Karpas-422 (cell line): ENCODE measurements at places on chromosomes 2 and 18.

DNA sequence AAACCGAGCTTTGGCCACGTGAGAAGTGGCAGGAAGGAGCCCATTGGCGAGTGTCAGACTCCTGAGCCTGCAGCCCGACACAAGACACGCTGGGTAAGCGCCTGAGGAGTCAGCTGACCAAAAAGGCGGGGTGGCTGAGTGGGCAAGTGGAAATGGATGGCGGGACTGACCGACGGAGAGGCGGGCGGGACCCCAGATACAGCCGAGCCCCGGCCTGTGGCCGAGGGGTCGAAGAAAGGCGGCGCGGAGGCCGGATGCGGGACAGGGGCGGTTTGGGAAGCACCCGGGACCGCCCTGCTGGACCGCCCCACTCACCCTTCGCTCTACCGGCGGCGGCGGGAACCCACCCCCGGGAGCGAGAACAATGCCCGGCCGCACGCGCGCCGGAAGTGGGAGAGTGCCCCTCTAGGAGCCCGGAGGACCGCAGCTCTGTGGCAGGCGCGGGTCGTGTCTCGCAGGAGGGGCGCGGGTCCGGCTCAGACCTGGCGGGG is 22.8 kb downstream of the ZSCAN30 start:
- no peak for DNase-seq

DNA sequence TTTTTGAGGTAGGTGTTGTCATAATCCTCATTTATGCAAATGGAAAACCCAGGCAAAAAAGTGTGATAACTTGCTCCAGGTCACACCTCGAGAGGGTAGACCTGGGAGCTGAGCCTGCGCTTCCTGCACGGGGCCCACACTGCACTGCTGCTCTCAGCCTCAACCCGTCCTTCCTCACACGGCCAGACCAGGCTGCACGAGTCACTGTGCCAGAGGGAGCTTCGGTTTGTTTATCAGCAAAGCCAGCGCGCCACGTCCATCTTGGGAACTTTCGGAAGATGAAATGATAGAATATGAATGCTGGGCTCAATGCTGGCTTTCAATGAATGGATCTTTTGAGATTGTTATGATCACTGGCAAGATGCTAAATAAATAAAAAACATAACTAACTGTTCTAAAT is 14.4 kb downstream of the COPS9 start:
- no peak for DNase-seq

- no peak for DNase-seq
Measured at GRCh38 chr18:77167251-77167650, 34.7 kb upstream of the MBP start.

DNA sequence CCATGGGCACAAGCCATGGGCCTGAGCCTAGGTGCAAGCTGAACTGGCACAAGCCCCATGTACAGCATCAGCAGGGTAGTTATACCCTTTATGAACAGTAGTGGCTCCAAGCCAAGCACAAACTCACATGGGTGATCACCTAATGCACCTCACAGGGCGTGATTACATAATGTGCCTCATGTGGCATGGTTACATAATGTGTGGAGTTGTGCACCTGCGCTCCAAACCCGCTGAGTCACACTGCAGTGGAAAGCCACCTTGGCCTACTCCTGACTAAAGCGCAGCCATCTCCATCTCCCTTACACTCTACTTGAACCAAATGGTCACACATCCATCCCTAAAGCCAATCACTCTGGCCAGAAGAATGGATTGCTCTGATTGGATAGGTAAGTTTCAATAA is 279.7 kb downstream of the MBD2 start:
- DNase-seq: peak; percentile 52

DNA sequence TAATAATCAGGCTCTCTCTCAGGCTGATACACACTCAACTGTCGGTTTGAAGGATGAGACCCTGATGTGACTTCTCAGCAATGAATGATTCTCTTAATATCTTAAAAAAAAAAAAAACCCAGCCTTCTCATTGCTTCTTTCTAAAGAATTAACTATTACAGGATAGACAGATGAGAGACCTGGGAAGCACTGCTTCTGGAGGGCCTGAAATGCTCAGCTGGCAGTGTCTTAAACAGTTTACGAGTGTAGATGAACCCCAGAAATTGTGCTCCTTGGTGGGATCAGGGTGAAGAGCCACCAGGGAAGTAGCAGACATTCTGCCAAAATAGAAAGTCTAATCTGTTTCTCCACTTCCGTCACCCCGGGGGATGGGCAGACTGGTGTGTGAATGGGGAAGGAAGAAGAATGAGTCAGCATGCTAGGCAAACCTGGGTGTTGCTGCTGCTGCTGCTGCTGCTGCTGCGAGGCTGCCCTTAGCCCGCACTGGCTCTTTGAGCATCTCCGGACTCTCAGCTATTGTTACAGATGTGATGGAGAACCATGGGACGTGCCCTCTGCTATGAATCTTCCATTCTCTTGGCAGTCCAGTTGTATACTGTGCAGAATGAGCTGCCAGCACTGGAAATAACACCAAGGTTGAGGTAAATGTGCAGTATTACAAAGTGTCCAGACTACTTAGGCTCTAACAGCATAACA is 158.4 kb downstream of the SETBP1 start:
- peak; percentile 91 for DNase-seq

DNA sequence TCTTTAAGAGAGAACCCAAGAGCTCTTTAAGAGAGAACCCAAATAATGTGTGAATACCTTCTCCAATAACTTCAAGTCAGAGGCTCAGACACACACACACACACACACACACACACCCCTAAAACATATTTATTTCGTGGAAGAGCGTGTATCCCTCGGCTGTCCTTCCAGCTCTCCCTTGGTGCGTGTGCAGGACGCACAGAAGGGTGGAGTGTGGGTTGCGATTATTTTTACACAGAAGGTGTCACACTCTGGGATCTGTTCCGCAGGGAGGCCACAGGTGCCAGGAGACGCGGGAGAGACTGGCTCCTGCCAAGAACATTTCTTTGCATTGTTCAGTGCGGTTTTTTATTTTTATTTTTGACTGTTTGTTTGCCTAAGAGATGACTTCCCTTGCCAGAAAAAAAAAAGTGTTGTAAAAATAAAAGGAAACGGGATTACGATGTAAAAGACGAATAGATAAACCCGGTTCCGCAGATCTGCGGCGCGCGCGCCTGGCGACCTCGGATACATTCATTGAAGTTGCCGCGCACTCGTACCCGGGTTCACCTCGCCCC is 47.3 kb upstream of the ATP6V1B1 start:
- no peak for DNase-seq

- no peak for DNase-seq
Measured at GRCh38 chr2:99852956-99853355, 289.4 kb downstream of the AFF3 start.

DNA sequence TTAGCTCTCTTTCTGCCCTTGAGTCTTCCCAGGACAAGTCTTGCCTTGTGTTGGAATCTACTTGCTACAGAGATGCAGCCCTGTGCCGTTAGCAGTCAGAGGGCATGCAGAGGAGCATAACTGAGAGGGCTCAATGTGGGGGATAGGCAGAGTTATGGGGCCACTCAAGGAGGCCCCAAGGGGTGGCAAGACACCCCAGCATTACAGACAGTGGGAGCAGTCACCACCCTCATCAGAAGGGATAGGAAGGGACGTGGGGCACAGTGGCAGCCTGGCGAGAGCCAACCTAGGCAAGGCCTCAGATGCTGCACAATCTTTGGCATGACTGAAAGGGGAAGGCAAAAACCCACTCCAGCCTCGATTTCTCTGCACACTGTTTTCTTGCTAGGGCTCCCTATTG is 169.1 kb downstream of the TMEM18 start:
- DNase-seq: no peak
